ENCODE measurements at places on chromosomes 5 and 9.

GRCh38 chr5:171705830-171706468, 79.7 kb upstream of the SMIM23 start:
- DNase-seq = no peak

DNA sequence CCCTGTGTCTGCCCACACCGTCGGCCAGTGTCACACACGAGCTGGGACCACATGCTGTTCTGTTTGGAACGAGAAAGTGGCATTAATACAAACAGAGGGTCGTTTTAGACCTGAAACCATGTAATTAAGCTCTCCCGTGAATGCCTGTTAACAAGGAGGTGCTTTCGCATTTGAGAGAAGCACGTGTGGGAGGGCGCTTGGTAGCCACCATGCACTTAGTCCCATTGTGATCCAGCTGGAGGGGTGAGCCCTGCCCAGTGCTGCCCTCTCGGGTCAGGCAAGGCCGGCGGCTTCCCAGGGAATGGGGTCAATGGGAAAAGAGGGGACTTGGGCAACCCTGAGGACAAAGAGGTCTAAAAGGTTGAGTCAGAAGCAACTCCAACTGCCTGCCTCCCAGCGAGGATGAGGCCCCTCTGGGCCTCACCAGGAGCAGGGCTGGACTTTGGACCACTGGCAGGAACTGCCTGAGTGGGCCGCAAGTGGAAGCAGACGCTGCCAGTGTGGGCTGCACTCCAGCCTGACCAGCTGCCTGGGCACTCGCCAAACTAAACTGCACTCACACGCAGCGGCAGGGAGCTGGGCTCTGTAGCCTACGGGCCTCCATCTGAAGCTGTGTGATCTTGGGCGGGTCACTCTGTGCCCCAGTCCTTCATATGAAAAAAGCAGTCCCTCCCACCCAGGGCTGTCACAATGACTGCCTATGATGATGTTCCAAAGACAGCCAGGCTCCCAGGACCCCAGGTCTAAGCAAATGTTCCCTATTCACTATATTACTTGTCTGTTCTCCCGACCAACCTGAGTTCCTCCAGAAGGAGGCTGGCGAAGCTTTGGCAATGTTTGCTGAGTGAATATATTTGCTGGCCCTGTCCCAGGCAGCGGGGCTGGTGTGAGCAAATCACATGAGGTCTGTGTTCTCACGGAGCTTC, 195.7 kb downstream of the CDK5RAP2 start:
- no peak for DNase-seq

DNA sequence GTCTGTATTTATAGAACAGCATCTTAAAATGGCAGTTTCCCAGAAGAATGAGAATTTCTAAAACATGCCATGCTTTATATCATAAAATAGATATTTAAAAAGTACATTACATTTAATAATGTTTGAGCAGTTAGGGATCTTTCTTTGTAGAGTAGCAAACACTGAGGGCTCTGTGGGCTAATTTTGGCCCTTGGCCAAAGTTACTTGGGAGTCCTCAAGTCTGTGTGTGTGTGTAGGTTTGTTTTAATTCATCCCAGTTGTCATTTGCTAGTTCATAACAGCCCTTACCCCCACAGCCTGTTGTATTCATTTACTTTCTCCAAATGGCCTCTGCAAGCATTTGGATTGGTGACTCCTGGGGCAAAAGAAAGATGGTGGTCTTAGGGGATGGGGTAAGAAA, 576.4 kb upstream of the SGCD start:
- DNase-seq = no peak

- DNase-seq = no peak
These were observed 734.8 kb downstream of the TLE1 start for GRCh38 chr9:80954521-80954920.

GRCh38 chr9:79237861-79238260, 333.9 kb upstream of the TLE4 start:
- no peak for DNase-seq

Measured in activated T-cell treated with anti-CD3 and anti-CD28 coated beads for 1 hour (primary cell).